ENCODE measurements at places on chromosomes 2 and 18.

DNA sequence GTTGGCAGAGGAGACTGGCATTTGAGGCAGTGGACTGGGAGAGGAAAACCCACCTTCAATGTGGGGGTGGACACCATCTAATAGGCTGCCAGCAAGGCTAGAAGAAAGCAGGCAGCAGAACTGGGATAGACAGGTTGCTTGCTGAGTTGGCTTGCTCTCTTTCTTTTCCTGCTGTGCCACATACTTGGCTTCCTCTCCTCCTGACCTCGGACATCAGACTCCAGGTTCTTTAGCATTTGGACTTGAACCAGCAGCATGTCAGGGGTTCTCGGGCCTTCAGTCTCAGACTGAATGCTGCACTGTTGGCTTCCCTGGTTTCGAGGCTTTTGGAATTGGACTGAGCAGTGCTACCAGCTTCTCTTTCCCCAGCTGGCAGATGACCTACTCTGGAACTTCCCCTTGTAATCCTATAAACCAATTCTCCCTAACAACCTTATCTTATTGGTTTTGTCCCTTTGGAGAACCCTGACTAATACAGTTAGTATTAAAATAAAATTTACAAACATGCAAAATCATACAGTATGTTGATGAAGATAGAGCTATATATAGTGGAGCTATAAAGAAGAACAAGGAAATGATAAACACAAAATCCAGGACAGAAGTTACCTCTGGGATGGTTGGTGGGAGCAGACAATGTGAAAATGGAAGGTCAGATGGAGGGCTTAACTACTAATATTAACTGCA lies 15.9 kb downstream of the DSEL start:
- DNase-seq = no peak

- DNase-seq = no peak
Measured at GRCh38 chr2:167493862-167494261, 605.6 kb downstream of the XIRP2 start.

DNA sequence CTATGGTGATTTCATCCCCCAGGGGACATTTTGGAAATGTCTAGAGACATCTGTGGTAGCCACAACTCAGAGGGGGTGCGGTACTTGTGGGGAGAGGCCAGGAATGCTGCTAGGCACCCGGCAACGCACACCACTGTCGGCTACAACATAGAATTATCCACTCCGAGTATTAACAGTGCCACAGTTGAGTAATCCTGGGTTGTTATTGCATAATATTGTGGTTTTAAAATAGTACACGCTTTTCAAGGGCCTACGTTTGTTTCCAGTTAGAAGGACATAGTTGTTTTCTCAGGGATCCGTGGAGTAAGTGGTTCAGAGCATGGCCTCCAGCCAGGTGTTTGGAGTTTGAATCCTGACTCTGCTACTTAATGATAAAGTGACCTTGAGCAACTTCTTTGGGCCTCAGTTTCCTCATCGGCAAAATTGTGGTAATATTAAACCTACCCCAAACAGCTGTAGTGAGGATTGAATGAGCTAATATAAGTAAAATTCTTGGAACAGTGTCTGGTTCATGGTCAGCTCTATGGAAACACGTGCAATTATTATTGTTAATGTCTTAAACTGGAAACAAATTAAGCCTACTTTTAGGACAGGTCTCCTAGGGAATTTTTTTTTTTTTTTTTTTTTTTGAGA lies 24.5 kb downstream of the CYP27A1 start:
- DNase-seq = peak; percentile 98

GRCh38 chr2:133674433-133675331 lies 106.4 kb upstream of the NCKAP5 start:
- DNase-seq = peak; percentile 82

GRCh38 chr2:27306573-27307286 lies 1.5 kb downstream of the UCN start:
- no peak for DNase-seq

DNA sequence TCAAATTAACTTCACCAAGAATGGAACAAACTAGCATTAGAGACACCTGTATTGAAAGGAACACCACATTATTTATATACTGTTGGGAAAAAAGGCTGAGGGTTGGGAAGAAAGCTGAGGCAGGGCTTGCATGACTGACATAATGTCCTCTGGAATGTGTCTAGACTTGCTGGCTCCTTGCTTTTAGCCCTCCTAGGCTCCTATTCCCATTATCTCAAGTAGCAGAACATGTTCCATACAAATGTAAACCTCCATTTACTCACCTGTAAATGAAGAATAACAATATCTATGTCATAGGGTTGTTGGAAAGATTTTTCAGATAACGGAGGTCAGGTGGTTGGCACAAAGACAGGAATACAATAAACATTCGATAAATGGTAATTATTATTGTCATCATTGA lies 976 bp upstream of the ACADL start:
- no peak for DNase-seq

DNA sequence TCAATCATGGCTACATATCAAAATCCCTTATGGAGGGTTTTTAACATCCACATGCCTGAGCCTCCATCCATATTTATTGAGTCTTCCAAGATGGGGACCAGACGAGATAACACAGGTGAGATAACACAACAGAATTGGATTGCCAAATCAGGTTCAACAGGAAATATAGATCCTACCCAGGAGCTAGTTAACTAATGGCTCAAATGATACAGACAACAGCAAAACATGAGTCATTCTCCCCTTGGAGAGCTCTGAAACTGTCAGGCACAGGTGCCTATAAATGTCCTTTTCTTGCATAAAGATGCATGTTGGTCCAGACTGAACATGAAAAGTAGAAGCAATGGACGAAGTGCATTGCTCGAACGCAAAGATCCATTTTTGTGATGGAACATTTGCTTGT lies 202.2 kb downstream of the CDH20 start:
- no peak for DNase-seq

- DNase-seq = no peak
Measured at GRCh38 chr2:20215183-20216040, 9.5 kb downstream of the SDC1 start.

GRCh38 chr2:10844097-10844496 lies 31.5 kb upstream of the PDIA6 start:
- peak; percentile 60 for DNase-seq

GRCh38 chr18:53745224-53745967 lies 479.1 kb downstream of the MBD2 start:
- no peak for DNase-seq

DNA sequence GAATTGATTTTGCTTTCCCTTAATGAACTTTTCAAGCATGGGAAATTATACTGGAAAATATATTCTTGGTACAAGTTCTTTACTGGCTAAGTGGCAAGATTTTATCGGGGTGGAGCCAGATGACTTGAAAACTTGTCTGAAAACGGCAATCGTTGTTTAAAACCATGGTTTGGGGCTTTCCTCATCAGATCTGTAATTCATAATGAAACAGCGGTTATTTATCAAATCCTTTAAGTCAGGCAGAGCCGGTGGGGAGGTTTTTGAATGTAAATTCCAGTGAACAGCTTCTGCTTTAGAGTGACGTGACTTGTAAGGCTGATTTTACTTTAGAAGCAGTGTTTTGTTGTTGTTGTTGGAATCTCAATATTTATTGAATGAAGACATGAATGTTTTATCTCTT lies 2.6 kb downstream of the SEC11C start:
- no peak for DNase-seq

GRCh38 chr2:203804070-203804469 lies 63.5 kb upstream of the CTLA4 start:
- DNase-seq = peak; percentile 98

GRCh38 chr18:31407649-31408048 lies 31.1 kb downstream of the DSG4 start:
- no peak for DNase-seq

- DNase-seq = no peak
Measured at GRCh38 chr2:63569740-63570139, 18.5 kb downstream of the WDPCP start.

DNA sequence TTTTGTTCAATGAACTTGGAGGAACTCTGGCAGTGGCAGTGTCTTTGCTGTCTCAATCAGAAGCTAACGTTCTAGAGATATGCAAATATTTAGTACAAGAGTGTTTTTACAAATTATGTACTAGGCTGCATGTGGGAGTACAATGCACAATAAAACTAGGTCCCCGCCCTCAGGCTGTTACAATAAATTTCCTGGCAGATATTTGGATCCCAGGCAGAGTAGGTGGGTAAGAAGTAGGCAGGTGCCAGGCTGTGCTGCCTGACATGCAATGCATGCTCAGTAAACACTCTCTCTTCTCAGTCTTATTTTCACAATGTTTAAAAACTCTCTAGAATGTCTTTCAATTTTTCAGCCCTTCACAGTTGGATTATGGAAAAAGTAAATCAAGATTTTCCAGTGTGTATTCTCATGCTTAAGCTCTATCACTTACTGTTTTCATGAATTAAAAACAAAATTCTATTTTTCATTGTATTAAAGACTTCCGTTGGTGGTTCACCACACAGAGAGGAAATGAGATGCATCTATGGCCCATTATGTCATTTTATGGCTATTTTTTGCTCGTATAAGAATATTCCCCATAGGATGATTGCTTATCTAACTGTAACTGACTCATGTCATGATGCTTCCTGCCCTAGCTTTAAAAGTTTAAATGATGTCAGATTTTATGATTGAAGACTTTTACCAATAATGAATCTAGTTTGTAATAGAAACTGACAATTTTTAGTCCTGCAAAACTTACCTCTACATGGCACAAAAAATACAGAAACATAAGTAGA lies 346.1 kb downstream of the RND3 start:
- peak; percentile 73 for DNase-seq

DNA sequence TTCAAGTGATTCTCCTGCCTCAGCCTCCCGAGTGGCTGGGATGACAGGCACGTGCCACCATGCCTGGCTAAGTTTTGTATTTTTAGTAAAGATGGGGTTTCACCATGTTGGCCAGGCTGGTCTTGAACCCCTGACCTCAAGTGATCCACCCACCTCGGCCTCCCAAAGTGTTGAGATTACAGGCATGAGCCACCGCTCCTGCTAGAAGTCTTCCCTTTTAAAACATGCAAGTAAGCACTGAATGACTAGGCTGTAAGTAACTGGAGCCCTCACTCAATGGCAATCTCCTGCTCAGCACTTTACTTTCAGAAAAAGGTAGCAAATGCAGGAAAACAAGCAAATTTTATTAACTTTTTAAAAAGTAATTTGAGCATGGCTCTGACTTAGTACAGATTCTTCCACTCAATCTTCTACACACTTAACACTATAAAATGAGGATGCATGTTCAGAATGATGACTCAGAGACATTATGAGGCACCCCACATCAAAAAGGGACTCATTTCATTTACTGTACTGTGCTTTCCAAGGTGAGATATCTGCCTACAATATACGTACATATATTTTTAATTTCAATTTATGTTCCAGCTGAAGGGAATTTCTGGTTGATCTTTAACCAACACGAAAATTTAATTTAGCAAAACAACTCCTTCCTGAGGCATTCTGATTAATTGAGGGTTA lies 6.6 kb upstream of the NCK2 start:
- no peak for DNase-seq

- no peak for DNase-seq
Measured at GRCh38 chr2:39875914-39876267, 96.8 kb upstream of the THUMPD2 start.

DNA sequence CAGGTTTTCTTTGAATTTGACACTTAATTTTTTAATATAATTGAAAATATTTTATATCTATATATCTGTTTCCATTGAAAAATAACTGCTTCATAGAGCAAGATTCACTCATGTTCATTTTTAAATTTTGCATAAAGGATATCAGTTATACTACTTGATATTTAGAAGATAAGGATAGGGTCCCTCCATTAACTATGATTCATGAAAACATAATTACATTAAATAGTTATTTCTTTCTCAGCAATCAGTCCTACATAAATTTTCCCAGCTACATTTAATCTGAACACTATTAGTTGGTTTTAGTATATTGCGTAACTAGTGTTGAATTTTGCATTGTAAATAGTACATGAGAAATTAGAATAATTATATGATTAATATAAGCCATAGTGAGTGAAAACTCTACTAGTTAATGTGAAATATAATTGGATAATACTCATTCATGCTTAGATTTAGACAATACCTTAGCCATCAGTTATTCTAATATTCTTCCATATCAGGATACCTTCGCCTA lies 42.7 kb downstream of the LRP1B start:
- DNase-seq = no peak

DNA sequence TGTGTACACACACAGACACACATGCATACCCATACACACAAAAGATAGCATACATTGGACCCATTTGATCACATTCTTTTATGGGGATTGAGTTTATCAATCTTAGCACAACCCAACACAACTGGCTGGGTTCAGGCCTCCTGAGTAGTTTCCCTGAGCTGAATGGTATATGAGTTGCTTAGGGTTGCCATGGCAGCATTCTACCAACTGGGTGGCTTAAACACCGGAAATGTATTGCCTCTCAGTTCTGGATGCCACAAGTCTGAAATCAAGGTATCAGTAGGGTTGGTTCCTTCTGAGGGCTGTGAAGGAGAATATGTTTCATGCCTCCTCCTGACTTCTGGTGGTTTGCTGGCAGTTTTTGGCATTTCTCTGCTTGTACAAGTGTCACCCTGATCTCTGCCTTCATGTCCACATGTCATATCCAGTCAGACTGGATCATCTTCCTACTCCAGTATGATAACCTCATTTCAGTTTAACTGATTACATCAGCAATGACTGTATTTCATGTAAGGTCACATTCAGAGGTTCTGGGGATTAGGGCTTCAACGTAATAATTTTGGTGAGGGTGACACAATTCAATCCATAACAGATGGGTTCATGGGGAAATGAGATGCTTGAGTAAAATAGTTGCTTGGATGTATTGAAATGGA lies 212.7 kb downstream of the KCNE4 start:
- DNase-seq = peak; percentile 3

DNA sequence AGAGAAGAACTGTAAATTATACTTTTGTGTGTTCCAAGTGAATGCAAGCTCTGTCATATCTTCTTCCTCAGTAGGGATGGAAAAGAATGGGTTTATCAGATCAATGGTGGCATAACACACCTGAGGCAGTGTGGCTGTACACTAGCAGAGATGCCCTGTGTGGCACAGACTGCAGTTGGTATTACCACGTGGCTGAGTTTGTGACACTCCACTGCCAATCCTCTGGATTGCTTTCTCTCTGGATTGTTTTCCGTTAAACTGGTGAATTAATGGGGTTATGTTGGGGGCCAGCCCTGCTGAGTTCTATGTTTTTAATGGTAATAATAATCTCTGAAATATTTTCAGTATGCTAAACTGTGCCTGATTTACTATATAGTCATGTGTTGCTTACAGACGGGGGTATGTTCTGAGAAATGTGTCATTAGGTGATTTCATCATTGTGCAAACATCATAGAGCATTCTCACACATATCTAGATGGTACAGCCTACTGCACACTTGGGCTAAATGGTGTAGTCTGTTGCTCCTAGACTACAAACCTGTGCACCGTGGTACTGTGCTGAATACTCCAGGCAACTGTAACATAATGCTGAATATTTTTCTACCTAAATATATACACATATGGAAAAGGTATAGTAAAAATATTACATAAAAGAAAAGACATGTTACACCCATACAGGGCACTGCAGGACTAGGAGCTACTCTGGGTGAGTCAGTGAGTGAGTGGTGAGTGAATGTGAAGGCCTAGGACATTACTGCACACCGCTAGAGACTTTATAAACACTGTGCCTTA lies 84.7 kb upstream of the ST6GAL2 start:
- peak; percentile 81 for DNase-seq
